ENCODE measurements at places on chromosomes 5 and 9.

DNA sequence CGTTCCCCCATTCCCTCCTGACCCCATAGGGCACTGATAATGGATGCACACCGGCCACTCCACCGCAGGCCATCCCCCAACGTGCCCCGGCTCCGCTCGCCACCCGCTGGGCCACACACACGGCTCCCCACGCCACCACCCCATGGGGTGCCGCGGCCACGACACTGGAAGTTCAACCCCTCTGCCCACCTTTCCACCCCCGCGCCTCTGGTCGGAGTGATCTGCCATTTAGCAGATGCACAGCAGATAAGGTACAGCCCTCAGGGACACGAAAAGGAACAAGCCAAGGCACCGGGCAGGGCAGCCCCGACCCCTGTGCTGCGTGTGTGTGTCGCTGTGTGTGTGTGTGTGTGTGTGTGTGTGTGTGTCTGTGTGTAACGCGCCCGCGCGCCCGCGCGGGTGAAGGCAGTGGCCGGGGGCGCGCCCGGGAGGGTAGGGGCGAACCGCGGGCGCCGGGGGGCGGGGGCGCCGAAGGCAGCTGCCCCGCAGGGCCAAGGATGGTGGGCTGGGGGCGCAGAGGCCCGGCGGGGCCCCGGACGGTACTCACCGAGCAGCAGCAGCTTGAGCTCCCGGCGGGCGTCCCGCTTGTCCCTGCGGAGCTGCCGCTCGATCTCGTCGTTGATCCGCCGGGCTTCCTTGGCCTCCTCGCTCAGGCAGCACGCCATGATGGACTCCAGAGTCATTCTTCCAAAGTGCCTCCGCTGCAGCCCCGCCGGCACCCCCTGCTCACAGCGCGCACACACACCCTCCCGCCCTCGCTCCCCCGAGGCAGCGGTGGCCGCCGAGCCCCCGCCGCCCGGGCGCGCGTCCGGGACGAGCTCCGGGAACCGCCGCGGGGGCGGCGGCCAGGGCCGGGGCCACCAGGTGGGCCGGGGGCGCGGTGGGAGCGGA, 813 bp downstream of the GNAQ start:
- DNase-seq = peak; percentile 60

DNA sequence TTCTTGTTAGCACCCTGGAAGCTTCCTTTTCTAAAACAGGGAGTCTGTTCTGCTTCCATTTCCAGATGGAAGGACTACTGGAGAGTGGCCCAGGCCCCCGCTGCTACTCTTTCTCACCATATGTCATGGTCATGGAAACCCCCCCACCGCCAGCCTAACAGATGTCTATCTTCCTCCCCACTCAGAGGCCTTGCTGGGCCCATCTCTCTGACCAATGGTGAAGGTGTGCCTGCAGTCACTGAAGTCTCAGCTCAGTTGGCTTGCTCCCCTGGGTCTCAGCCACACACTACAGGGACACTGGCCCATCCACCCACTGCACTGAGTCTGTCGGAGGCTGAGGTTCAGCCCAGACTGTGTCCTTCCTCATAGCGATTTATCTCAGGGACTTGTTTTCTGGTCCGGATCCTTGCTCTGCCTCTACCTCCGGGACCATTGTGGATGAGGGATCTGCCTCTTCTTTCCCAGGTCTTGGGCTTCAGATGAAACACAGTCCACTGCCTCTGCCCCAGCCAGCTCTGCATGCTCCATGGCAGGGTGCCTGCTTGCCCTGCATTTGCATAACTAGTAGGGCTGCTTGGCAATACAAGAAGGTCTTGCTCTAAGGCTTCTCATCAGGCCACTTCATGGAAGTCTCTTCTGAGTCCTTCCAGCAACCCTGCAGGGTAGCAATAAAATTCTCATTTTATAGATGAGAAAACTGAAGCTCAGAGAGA, 30.8 kb downstream of the GALNT12 start:
- DNase-seq = no peak

GRCh38 chr5:43008363-43009153, 31.6 kb downstream of the ANXA2R start:
- peak; percentile 92 for DNase-seq

- DNase-seq = no peak
Observed at GRCh38 chr9:35951736-35952135, 6.2 kb downstream of the OR2S2 start.

- DNase-seq = no peak
Observed at GRCh38 chr5:125446986-125447385, 700.5 kb upstream of the ZNF608 start.

DNA sequence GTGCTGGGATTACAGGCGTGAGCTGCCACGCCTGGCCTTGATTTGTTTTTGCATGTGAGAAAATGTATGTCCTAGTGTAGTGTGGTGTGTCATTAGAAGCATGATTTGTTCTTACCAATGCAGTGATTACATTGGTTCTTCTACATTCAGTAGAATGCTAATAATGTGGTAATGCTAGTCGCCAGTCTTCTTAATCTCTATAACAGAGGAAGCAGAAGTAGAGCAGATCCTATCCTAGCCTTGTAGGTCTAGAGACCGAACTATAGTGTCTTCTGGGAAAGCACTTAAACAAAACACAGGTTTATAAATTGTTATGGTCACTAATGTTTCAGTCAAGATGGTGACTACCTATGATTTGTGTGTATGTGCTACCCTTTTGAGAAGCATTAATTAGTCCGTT, 197.5 kb upstream of the DMRT1 start:
- no peak for DNase-seq

DNA sequence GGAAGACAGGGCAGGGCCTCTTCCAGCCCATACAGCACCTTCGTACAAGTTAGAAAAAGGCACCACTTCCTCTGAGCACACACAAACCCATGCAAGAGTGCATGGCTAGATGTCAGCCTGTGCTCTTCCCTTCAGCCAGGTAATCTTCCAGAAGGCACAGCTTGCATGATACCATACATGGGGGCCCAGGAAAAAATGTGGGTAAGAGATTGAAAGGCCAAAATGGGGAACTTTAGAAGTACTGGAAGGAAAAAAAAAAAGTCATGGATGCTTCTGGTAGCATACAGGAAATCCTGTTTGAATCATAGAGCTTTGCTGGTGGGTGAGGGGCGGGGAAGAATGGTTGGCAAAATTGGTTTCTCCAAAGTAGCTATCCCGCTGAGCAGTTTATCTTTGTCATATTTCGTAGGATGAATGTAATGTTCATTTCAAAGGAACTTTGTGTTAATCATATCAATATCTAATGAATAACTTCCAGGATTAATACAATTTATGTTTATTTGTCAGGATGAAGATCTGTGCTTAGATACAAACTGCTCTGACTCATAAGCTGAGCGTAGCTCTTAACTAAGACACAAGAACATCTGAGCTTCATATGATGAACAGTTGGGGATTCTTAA, 78.2 kb upstream of the MAP3K1 start:
- DNase-seq = no peak

DNA sequence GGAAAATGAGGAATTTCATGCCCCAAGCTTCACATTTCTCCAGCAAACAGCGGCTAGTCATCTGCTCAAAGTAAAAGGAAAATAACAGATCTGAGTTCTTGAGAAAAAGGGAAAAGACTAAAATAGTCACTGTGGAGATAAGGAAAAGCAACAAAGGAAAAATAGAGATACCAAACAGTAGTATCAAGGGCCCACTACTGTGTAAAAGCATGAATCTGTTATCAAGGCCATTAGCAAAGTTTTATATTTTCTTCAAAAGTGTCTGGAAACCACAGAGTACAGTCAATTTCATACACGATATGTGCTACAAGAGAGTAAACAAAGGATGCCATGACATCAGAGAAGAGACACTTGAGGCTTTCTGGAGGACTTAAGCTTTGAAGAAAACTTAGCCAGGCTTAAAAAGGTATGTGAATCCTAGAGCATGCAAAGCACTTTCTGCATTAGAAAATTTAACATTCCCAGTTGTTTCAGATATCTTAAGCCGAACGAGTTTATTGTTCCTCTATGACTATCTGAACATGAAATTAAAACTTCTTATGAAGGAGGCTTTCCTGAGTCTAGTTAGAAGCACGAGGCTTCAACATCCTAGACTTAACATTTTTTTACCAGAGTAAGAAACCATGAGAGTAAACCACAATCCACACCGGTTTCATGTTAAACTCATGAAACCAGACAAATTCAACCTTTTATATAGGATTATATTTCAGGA, 1.2 kb downstream of the TTC33 start:
- no peak for DNase-seq

DNA sequence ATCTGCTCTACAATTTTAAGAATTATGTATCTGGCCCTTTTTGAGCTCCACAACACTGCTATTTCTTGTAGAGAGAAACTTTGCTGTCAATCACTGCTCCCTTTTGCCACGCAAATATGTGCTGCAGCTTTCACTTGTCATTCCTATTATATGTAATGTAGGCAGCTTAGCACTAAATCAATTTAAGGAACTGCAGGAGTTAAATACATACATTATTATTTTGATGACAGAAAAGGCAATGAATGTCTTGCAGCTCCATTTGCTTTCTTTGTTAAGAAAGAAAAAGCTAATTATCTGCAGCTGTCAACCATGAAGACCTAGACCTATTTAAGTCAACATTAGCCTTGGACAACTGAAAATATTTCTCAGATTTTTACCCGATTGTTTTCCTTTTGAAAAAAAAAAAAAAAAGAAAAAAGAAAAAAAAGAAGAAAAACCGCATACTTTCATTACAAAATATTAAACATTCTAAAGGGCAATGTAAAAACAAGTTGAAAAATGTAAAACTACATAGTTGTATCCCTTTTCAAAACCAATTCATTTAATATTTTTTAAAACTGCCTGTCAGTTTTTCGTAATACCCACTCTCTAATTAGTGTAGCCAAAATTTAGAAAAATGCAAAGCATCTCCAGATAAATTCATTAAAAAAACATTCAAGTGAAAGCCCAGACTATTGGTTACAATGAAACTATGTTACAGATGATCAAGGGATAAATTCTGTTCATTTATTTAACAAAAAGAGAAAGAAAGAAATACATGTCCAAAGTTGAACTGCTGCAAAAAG, 57.2 kb downstream of the RFX3 start:
- DNase-seq = no peak

GRCh38 chr9:91873637-91874051, 76.4 kb downstream of the ROR2 start:
- DNase-seq = no peak

GRCh38 chr5:67245259-67245846, 48.8 kb upstream of the CD180 start:
- no peak for DNase-seq

DNA sequence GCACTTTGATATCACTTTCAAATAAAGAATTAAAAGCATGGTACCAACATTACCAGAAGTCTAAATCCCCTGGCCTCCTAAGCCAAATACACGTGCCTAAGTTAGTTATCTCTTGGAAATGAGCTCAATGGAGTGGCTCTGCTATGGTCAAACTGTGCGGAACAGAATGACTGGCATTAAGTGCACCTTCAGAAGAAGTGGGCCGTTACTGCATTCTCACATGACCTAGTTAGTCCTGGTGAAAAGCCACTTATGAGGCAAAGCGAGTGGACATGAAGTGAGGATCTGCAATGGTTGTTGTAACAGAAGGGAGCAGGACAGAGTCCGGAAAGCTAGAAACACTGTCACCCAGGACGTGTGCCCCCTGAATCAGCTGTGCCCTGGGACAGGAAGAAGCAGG, 633.1 kb downstream of the IRX1 start:
- DNase-seq = no peak

DNA sequence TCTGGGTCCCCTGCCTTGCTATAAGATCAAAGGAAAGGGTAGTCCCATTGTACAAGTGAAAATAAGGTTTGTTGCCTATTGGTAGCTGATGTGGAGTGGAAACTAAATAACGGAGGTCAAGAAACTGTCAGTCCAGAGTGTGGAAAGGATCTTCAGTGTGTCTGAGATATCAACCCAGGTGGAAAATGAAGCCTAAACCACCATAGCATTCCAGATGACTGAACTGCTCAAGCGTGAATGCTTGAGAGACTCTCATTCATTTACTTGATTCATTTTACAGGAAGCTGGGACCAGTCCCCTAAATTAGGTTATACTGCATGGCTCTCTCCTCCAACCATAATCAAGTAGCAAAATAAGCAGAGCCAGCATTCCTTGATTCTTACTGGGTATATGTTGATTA, 116.0 kb upstream of the SLC28A3 start:
- DNase-seq = no peak

DNA sequence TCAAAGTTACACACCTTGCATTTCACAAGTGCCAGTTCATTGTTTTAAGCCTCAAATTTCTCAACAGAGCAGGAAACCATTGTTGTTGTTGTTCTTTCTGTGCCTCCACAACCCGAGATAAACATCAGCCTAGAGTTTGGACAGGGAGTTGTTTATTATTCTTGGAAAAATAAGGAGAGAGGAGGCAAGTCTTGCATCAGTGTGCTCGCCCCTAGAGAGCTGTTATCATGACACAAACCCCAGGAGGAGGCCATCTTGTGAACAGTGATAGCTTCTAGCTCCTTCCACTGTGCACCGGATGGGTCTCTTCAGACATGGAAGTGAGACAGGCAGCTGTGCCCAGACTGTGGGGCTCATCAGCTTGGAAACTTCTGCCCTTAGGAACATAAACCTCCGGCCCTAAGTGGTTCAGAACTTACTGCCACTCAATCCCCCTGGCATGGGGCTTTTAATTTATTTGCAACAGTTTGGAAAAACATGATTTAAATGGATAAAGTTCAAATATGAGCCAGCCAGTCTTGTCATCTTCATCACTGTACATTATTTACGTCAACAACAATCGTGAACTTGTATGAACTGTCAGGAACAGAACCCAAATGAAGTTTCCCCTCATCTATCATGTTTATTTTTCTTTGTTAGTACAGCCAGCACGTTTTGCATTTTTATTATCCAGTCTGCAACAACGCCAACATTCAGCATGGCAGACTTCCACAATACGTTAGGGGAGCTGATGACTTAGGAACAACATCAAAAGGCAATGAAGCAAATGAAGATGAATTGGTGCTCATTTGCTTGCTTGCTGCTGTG, 181.7 kb upstream of the S1PR3 start:
- DNase-seq = no peak

- no peak for DNase-seq
Observed at GRCh38 chr9:115357821-115358220, 239.9 kb upstream of the TNC start.

DNA sequence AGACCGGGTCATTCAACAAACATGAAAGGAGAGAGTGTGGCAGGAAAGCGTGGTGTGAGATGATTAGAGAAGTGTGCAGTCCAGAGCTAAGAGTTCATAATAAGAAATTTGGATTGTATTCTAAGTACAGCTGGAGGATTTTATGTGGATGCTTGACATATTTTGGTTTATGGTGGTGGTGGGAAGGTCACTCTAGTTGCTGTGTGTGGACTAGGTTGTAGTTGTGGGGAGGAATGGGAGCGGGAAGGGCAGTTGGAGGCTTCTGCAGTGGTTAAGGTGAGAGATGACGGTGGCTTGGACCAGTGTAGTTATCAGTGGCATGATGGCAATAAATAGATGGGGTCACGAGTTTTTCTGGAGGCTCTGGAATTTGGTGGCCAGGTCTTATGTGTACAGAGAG, 45.7 kb upstream of the GPR151 start:
- no peak for DNase-seq
